Activated CD4-positive, alpha-beta T cell treated with anti-CD3 and anti-CD28 coated beads, Interleukin-2, amount 10 ng/mL, durations not matched to agents 24 days and 14 days (primary cell): ENCODE measurements at places on chromosomes 3 and 15. TPM values are rescaled to one million over a fixed set of nuclear protein-coding genes. Genes with fewer than 3 reads are reported as not detected.

GRCh38 chr3:39524107-39524506 is 56.6 kb downstream of the MOBP start:
- no peak for DNase-seq

DNA sequence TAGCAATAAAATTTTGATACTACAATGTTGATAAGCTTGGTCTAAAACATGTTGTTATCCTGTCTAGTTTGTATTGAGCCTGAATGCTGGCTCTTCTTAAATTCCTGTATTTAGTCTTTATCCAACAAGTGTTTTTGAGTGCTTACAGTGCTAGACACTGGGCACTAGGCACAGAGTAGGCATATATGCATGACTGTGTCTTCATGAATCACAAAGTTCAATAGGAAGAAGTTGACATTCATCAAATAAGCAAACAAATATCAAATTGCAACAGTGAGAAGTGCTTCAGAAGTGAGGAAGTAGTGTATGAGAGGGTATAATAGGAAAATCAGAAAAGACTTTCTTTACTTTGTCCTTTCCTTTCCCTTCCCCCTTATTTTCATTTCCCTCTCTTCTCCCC is 6.8 kb downstream of the CD96 start:
- peak; percentile 53 for DNase-seq

- DNase-seq: no peak
Observed at GRCh38 chr15:67607959-67608637, 65.6 kb downstream of the MAP2K5 start.

DNA sequence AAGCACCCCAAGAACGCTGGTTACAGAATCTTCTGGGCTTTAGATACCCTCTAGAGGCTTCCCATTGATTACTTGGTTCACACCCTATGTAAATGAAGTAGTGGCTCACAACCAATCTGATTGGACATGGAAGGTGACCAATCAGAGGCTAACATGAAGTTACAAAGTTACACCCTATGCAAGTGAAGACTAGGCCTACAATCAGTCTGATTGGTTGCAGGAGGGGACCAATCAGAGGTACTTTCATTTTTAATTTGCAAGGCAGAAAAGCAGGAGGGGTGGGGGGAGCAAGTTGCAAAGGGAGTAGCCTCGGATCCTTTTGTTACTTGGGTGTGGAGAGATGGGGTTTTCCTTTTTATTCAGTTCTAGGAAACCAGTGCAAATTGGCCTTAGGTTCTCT is 11.1 kb upstream of the RTP2 start:
- DNase-seq: peak; percentile 72

- DNase-seq: no peak
Observed at GRCh38 chr3:130905551-130905950, 11.7 kb downstream of the ATP2C1 start.

DNA sequence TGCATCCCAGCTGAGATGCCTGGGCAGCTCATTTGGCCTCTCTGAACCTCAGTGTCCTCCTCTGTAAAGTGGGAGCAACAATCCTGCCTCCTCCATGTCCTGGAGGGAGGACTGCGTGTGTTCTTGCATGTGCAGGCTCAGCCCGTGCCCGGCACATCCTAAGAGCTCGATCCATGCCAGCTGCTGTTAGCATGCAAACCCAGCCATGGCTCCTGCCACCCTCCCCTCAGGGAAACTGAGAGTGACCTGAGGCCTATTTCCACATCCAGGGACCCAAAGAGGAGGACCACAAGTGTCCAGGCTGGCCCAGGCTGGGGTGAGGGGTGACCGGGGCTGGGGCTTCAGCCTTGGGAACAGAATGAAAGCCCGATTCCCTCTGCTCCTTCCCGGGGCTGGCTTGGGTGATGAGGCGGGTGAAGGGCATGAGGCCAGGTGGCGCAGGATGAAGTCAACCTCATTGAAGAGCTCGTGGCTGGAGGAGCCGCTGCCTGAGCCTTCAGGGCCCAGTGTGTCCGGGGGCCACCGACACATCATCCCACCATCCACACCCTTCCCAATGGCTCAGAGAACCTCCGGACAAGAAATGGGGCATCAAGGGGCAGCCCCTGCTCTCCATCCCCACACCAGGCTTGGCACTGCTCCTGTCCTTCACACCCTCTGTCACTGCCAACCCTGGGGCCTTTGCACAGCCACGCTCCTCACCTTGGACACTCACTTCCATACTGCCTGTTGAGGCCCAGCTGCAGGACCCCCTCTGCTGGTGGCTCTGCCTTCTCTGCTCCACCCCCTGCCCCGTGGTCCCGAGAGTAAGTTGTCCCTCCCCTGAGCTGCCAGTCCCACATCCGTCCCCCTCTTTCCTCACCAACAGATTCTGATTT is 42.5 kb downstream of the ADAMTS7 start:
- no peak for DNase-seq

- DNase-seq: no peak
Observed at GRCh38 chr15:68207176-68207935, 2.2 kb upstream of the CALML4 start.

DNA sequence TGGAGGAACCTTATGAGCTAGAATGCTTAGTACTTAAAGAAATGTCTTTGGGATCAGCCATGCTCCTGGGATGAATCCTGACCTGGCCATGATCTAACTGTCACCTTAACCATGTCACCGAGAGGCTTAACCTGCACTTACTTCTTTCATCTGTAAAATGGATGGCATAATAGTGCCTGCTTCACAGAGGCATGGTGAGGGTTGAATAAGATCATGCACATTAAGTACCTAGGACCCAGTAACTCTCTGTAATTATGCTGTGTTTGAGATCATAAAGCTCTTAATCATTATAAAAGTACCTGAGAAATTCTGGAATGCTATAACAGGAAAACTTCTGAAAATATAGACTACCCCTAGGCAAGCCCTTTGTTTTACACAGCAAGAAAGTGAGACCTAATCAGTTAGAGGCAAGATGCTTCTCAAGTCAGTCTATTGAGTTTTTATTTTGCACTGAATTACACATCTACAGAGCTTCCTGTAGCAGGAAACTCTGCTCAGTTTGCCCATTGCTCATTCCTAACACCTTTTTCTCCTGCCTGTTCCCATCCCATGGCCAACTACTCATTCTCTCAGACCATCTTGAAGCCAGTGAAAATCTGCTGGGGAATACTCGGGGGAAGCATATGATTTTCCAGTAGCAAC is 1015.5 kb upstream of the CFAP20DC start:
- no peak for DNase-seq

DNA sequence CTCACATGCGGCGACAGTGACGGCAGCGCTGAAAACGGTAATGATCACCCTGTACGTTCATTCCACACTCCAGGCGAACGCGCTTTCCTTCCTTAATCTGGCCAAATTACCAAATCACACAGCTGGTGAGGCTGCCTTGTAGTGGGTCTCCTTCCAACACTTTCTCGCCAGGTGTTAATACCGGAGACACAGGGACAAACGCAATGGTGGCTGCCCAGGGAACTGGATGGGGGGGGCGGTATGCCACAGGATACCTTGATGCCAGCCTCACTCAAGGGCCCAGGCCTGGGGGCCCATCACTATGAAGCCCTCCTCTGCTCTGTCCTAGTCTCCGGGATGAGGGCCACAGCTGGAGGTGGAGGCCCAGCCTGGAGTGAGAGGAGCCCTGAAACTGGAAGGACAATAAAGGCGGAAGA is 1.4 kb upstream of the CAMK2N2 start:
- no peak for DNase-seq

Gene SEMA3F
- total RNA-seq: 0.14 and 0.31 TPM in 2 replicates

Gene SAXO2
- total RNA-seq: 1.1 and 1.8 TPM in 2 replicates

- no peak for DNase-seq
Observed at GRCh38 chr3:31733234-31733667, 200.5 kb downstream of the STT3B start.

Gene CMTM8
- 4.8 and 5.5 TPM in 2 replicates for total RNA-seq

Gene FBXL22
- 0.80 and 1.3 TPM in 2 replicates for total RNA-seq

Gene AHSG
- total RNA-seq: not detected in 2 replicates

DNA sequence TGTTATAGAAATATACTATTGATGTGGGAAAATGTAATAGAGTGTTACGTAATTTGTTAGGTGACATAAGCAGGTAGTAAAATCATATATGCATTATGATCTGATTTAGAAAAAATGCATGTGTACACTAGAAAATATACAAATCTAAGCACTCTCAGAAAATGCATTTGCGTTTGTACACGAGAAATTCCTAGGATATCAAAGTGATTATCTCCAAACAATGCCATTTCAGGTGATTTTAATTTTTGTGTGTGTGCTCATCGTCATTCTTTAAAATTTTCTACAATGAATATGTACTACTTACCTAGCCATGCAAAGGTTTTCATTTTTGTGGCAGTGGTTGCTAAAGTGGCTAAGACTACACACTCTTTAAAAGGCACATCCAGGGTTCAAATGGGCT is 140.8 kb upstream of the RAD18 start:
- no peak for DNase-seq

DNA sequence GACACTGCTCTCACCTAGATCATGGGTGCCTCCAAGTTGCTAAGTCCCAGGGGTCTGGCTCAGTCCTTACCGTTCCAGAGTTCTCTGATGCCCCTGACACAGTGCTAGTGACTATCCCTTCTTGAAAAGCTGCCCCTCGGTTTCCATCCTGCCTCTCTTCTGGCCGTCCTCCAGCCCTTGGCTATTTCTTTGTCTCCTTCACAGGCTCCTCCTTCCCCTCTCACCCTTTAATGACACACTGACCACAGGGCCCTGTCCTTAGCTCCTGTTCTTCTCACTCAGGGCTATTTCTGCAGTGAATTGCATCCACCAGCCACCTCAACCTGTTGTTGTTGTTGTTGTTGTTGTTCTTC is 31.1 kb downstream of the SLC28A1 start:
- DNase-seq: no peak
